ENCODE measurements at places on chromosomes 12 and 14.

- DNase-seq: no peak
These were observed 279.6 kb downstream of the PRKD1 start for GRCh38 chr14:29648045-29648444.

- no peak for DNase-seq
These were observed 9.2 kb downstream of the CD69 start for GRCh38 chr12:9751204-9752144.

DNA sequence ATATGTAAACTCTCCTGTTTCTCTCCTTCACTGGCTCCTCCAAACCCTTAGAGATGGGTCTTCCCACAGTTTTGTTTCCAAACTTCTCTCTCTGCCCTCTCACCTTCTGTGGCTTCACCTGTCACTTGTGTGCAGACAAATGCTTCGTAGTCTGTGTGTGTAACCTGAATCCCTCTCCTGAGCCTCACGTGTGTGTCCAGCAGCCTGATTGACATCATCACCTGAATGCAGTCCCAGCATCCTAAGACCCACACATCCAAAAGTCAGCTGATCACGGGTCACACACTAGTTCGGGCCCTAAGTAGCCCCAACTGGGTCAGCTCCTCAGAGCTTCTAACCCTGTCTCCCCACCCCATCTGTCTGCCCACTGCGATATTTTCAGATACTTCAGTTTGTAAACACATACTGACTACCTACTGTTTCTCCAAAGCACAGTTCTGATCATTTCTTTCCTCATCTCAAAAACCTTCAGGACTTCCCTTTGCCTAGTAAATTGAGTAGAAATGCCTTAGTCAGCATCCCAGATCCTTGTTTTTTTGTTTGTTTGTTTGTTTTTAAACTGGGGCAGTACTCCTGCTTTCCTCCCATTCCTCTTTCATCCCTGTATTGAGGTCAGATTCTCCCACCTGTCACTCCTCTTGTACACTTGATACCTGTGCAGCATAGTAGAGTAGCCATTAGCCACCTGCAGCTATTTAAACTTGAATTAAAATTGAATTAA, 23.7 kb downstream of the FNTB start:
- no peak for DNase-seq

DNA sequence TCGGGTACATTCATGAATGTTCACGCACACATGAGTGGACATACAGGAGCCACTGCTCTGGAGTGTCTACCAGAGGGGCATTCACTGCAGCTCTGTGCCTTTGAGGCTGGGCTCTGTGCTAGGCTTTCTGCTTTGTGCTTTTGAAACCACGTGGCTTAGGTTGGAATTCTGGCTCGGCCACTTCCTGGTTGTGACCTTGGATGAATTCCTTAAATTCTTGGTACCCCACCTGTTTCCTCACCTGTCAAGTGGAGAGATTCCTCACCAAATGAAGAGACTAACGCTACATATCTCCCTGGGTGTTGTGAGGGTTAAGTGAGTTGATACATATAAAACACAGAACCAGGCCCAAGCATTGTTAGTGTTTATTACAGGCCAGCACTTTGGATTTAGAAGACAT, 842.8 kb downstream of the VRK1 start:
- no peak for DNase-seq

Data from NCI-H446 treated with DMSO at 0.1 percent for 48 hours (cell line).